GM12878 (cell line): ENCODE measurements at places on chromosomes 1 and 21. TPM values are rescaled to one million over a fixed set of nuclear protein-coding genes. Genes with fewer than 3 reads are reported as not detected.

LYPD8 gene
- total RNA-seq, result not detected in 2 replicates

DYNLT4 gene
- total RNA-seq, result 0.28 and 0.45 TPM in 2 replicates

PLA2G5 gene
- total RNA-seq, result not detected in 2 replicates

RIMS3 gene
- 0.74 and 0.93 TPM in 2 replicates for total RNA-seq

ACOT11 gene
- total RNA-seq, result 0.72 and 0.90 TPM in 2 replicates

ACADM gene
- 119 and 121 TPM in 2 replicates for total RNA-seq

CD1B gene
- not detected in 2 replicates for total RNA-seq

ITLN2 gene
- total RNA-seq, result not detected in 2 replicates

TBX15 gene
- 1.1 TPM in 2 replicates for total RNA-seq

B3GALT6 gene
- total RNA-seq, result 18.7 and 20.6 TPM in 2 replicates

AIRE gene
- total RNA-seq, result 0.10 TPM in 1 of 2 replicates, not detected in the other

F3 gene
- 0.33 and 0.48 TPM in 2 replicates for total RNA-seq

LIPI gene
- not detected in 2 replicates for total RNA-seq

TOR3A gene
- total RNA-seq, result 48.3 and 48.9 TPM in 2 replicates

CELA2B gene
- total RNA-seq, result 0.27 TPM in 1 of 2 replicates, not detected in the other

MEX3A gene
- 5.1 and 5.9 TPM in 2 replicates for total RNA-seq

SAMSN1 gene
- total RNA-seq, result 40.0 and 45.5 TPM in 2 replicates

PTPRU gene
- 1.5 and 2.5 TPM in 2 replicates for total RNA-seq

SIK1 gene
- 7.0 and 7.3 TPM in 2 replicates for total RNA-seq

DHDDS gene
- 41.6 and 46.9 TPM in 2 replicates for total RNA-seq

VANGL1 gene
- 10.6 and 12.4 TPM in 2 replicates for total RNA-seq

PGBD2 gene
- 4.3 and 4.4 TPM in 2 replicates for total RNA-seq

SPATA17 gene
- total RNA-seq, result not detected in 2 replicates

THEMIS2 gene
- 50.5 and 58.7 TPM in 2 replicates for total RNA-seq

ALDH9A1 gene
- 34.4 and 37.0 TPM in 2 replicates for total RNA-seq

UTS2 gene
- total RNA-seq, result not detected in 2 replicates

FAM177B gene
- total RNA-seq, result not detected in 2 replicates

AVPR1B gene
- not detected in 2 replicates for total RNA-seq

RAB3B gene
- total RNA-seq, result 0.21 and 0.28 TPM in 2 replicates

GPR3 gene
- total RNA-seq, result 0.33 and 0.56 TPM in 2 replicates

FABP3 gene
- total RNA-seq, result 0.43 TPM in 1 of 2 replicates, not detected in the other

ADAMTSL4 gene
- 0.15 and 0.21 TPM in 2 replicates for total RNA-seq

SCMH1 gene
- 27.5 and 30.8 TPM in 2 replicates for total RNA-seq

DNAH14 gene
- total RNA-seq, result 3.7 and 4.3 TPM in 2 replicates

KLHDC9 gene
- 2.7 and 3.3 TPM in 2 replicates for total RNA-seq

CFHR1 gene
- total RNA-seq, result not detected in 2 replicates

PRKAA2 gene
- total RNA-seq, result not detected in 2 replicates

ARHGAP30 gene
- 136 and 143 TPM in 2 replicates for total RNA-seq

RXRG gene
- not detected in 2 replicates for total RNA-seq

QSOX1 gene
- 31.3 and 32.0 TPM in 2 replicates for total RNA-seq

HJV gene
- not detected in 2 replicates for total RNA-seq

PHLDA3 gene
- 33.7 and 35.5 TPM in 2 replicates for total RNA-seq

GPR61 gene
- total RNA-seq, result 0.38 TPM in 1 of 2 replicates, not detected in the other

SLAMF7 gene
- total RNA-seq, result 124 and 133 TPM in 2 replicates

CR1L gene
- total RNA-seq, result not detected in 2 replicates

TNFRSF1B gene
- total RNA-seq, result 78.8 and 87.2 TPM in 2 replicates

IGSF9 gene
- not detected in 2 replicates for total RNA-seq

CAPZB gene
- total RNA-seq, result 393 and 404 TPM in 2 replicates

CLCA4 gene
- total RNA-seq, result 0.05 TPM in 1 of 2 replicates, not detected in the other

PADI2 gene
- total RNA-seq, result 0.18 and 0.21 TPM in 2 replicates

OR10Z1 gene
- not detected in 2 replicates for total RNA-seq
